ENCODE measurements at places on chromosomes 13 and 19. TPM values are rescaled to one million over a fixed set of nuclear protein-coding genes. Genes with fewer than 3 reads are reported as not detected.

WDR62 gene
- total RNA-seq: 4.3 TPM

ENOX1 gene
- 11.8 TPM for total RNA-seq

- no peak for DNase-seq
Measured at GRCh38 chr13:65468628-65469027, 1761.5 kb downstream of the PCDH9 start.

DNA sequence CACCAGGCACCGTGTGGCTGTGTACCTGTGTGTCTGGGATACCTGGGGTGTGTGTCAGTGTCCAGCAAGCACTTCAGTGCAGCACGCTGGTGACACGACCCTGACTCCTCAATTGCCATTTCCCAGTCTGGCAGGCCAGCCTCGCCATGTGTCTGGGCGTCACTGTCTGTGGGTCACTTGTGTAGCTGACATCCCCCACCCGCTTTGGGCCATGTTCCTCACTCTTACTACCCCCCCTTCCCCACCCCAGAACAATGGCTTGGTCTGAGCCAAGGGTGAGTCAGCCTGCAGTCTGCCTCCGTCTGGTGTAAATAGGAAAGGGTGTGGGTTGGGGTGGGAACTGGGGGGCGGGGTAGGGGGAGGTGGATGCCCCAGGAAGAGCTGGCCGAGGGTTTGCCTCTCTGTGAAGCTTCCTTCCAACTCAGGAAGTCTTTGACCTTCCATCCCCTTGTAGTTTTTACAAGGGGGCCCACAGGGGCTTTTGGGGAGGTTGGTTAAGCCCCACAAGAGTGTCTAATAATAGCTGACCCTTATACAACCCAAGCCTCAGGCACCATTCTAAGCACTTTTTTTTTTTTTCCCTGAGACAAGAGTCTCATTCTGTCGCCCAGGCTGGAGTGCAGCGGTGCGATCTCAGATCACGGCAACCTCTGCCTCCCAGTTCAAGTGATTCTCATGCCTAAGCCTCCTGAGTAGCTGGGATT is 17.6 kb downstream of the NOVA2 start:
- DNase-seq: no peak

SLC10A2 gene
- not detected for total RNA-seq

- peak; percentile 99 for DNase-seq
Measured at GRCh38 chr13:41132512-41133152, at the start of gene KBTBD6. Gene KBTBD6, minus strand, starts transcription at chr13:41132802. Its CDS starts 291 bp downstream, at chr13:41132511.

- peak; percentile 64 for DNase-seq
Measured at GRCh38 chr19:55525289-55526101, 11.4 kb downstream of the SBK2 start.

DNA sequence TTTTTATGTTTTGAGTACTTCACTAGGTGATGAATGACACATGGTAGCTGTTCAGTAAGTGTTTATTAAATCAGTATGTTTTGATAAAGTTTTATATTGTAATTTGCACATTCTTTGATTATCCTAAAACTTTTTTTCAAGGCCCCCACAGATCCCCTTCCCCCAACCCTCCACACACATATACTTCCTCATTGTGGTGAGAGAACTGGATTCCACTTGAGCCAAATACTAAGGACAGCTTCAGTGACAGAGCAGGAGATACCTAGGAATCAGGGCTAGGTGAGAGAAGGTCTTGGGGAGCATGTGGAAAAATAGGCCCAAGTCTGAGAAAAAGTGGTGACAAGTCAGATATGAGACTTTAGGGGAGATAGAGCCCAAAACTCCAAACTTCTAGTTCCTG is 174.6 kb downstream of the TDRD3 start:
- DNase-seq: no peak

DNA sequence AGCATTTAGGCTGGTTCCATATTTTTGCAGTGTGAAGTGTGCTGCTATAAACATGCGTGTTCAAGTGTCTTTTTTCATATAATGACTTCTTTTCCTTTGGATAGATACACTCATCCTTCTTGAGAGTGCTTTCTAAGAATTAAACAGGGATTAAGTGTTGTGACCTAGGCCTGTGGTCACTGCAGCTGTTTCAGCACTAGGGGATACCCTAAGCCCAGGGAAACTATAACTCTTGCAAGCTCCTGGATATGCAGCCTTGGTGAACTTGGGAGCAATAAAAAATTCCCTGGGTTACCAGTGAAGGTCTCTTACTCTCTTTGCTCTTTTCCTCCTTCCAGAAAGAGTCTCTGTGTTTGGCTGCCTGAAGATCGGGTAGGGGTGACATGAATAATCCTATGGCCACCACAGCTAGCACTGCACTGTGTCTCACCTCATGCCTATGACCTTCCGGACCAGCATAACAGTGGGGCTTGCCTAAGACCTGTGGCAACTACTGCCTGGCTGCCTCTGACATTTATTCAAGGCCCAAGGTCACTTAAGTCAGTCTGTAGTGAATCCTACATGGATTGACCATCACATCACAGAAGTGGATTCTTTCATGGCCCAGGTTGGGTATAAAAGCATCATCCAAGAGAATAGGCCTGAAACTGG is 799.7 kb downstream of the DACH1 start:
- peak; percentile 11 for DNase-seq

DNA sequence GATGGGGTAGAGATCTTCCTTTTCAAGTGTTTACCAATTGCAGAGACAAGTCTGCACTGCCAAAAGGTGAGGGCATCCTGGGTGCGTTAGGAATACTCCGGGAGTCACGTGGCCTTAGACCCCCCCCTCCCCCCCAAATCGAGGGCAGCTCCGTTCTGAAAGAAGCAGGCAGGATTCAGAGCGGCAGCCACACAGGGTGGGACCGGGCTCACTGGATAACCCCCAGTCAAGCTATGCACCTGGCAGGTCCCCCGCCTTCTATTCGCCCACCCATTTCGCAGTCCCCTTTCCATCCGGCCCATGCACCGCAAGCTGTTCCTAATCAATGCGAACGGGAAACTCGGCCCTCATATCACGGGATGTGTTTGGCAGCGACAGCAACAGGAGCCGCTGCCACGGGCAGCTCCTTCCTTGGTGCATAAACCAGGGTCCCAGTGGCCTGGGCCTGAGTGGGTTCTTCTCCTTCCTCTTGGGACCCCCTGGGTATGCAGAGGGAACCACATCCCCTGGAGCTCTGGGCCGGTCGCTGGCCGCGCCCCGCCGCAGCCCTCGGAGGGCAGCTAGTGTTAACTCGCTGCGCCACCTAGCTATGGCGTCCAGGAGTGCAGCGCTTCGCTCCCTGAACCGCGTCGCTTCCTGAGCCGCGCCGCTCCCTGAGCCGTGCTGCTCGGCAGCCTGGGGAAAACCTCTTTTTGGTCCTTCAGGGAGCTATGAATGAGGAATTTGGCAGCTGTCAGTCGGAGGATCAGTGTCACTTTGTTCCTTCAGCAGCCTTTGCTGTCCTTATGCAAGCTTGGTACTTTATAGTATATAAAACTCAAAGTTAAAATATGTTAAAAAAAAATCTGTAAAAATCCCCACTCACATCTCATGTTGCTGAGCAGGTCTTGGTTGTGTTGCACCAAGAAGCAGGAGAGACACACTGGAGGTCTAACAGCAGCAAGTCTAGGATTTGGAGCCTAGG is 41.4 kb downstream of the LYL1 start:
- peak; percentile 93 for DNase-seq

- peak; percentile 20 for DNase-seq
Measured at GRCh38 chr13:73556902-73557301, 498.1 kb downstream of the KLF5 start.

VASP gene
- 25.7 TPM for total RNA-seq

DNA sequence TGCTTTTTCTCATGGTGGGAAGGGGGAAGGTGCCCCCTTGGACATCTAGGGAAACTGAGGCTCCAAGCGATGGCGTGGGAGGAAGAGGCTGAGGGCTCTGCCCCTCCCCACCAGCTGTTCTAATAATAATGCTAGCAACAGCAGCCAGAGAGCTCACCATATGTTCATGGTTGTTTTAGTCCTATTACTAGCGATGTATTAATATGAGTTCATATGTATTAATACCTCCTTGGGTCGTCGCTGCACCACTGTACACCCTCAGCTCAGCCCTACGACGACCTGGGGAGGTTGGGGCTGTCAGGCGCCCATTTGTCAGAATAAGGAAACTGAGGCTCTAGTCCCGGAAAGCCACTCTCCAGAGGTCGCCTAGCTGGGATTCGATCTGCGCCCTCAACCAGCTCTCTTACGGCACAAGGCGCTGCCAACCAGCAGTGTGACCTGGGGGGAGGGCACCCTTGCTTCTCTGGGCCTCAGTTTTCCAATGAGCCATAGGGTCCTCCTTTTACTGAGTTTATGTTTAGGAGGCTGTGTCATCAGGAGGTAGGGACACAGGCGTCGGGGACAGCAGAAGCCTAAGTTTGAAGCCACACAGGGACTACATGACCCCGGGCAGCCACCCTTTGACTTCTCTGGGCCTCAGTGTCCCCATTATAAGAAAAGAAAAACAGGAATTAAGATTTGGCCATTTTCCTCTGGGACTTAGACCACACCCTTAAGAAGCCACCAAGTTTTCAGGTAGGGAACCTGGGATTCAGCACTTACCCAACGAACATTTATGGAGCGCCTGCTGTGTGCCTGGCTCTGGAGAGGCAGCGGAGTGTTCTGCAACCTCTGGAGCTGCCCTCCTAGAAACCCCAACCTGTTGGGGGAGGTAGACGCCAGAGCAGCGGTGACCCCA is 664 bp downstream of the MAST3 start:
- no peak for DNase-seq

- DNase-seq: no peak
Measured at GRCh38 chr13:49645451-49645850, 17.1 kb downstream of the ARL11 start.

ZGLP1 gene
- total RNA-seq: 1.2 TPM

GRCh38 chr13:41075034-41075433 is 13.7 kb downstream of the WBP4 start:
- DNase-seq: peak; percentile 68
